ENCODE measurements at places on chromosomes 3 and 15. TPM values are rescaled to one million over a fixed set of nuclear protein-coding genes. Genes with fewer than 3 reads are reported as not detected.

GRCh38 chr3:130892759-130893375 lies 1.0 kb upstream of the ATP2C1 start:
- H3K36me3 ChIP-seq = no peaks in the 10 kb centered on the region
- H3K4me3 ChIP-seq = peak overlapping the region; percentile 91
- H3K4me1 ChIP-seq = peaks cover 17% of the 10 kb centered on the region
- H3K27ac ChIP-seq = peak overlapping the region; percentile 73

The CLRN1 gene
- total RNA-seq = not detected

The SLC28A1 gene
- not detected for total RNA-seq

GRCh38 chr15:63517202-63517601 lies 12.8 kb downstream of the USP3 start:
- DNase-seq = no peak
- H3K36me3 ChIP-seq = no peaks in the 10 kb centered on the region
- H3K27me3 ChIP-seq = no peaks in the 10 kb centered on the region

GRCh38 chr3:46921871-46922271 lies 44.4 kb downstream of the PTH1R start:
- DNase-seq = no peak
- no peaks in the 10 kb centered on the region for H3K27me3 ChIP-seq
- no peaks in the 10 kb centered on the region for H3K4me1 ChIP-seq
- H3K27ac ChIP-seq = no peak overlapping the region
- no peak overlapping the region for H3K4me3 ChIP-seq

GRCh38 chr3:101825904-101826445 lies 23.3 kb upstream of the NFKBIZ start:
- H3K4me1 ChIP-seq = peaks cover 12% of the 10 kb centered on the region
- H3K4me3 ChIP-seq = no peak overlapping the region
- H3K27ac ChIP-seq = no peak overlapping the region
- DNase-seq = no peak
- H3K36me3 ChIP-seq = no peaks in the 10 kb centered on the region
- H3K27me3 ChIP-seq = no peaks in the 10 kb centered on the region

DNA sequence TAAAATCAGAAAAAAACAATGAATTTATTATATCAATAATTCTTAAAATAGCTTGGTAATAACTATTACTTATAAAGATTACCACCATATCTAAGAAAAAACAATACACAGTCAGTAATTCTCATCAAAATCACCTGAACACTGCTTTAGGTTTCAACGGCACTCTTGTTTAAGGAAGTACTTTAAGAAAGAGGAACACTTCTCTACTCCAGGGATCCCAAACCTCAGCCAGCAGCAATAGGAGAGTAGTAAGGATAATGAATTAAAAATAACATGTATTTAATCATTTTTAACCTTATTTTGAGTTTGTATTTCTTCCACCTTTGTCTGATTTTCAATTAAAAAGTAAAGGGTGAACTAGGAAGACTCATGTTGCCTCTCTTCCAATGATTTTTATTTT lies 494.0 kb upstream of the NR2F2 start:
- no peaks in the 10 kb centered on the region for H3K36me3 ChIP-seq
- H3K4me3 ChIP-seq = no peak overlapping the region
- H3K27ac ChIP-seq = no peak overlapping the region
- no peak for DNase-seq

GRCh38 chr15:72135719-72136118 lies 17.5 kb downstream of the SENP8 start:
- no peaks in the 10 kb centered on the region for H3K36me3 ChIP-seq
- H3K4me3 ChIP-seq = no peak overlapping the region
- H3K27ac ChIP-seq = no peak overlapping the region
- H3K4me1 ChIP-seq = no peaks in the 10 kb centered on the region

DNA sequence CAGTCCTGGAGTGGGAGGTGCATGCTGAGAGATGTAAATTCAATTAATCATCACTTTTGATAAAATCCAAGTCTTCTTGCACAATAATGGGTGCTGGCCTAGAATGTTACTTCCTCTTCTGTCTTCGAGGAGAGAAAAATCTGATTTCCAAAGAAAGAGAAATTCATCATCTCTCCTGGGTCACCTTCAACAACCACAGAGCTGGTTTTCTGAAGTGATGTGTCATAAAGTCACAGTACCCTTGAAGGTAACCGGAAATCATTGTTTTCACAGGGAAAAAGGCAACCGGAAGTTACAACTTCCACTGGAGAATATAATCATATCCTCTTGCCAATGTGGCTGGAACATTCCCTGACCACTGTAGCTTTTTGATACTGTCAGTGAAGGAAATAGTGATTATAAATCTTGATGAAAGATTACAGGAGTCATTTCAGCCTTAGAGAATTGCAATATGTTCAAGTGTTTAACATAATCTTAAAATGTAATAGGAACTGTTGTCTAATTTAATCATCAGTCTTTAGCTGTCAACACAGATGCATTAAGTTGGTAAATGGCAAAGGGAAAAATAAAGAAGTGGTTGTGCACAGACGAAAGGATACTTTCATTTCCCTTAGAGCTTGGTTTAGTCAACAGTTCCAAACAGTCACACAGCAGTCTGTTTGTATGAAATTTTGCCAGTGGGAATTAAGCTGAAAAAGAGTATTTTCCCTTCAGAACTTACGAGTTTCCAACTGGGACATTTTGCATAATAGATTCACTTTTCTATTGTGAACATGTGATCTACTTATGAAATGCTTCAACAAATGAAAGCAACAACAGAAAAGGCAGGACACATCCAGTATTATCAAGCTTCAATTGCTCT lies 106.5 kb upstream of the SLC4A7 start:
- no peak overlapping the region for H3K4me3 ChIP-seq
- no peaks in the 10 kb centered on the region for H3K36me3 ChIP-seq
- H3K27ac ChIP-seq = no peak overlapping the region

The PTX3 gene
- 0.37 TPM for total RNA-seq

DNA sequence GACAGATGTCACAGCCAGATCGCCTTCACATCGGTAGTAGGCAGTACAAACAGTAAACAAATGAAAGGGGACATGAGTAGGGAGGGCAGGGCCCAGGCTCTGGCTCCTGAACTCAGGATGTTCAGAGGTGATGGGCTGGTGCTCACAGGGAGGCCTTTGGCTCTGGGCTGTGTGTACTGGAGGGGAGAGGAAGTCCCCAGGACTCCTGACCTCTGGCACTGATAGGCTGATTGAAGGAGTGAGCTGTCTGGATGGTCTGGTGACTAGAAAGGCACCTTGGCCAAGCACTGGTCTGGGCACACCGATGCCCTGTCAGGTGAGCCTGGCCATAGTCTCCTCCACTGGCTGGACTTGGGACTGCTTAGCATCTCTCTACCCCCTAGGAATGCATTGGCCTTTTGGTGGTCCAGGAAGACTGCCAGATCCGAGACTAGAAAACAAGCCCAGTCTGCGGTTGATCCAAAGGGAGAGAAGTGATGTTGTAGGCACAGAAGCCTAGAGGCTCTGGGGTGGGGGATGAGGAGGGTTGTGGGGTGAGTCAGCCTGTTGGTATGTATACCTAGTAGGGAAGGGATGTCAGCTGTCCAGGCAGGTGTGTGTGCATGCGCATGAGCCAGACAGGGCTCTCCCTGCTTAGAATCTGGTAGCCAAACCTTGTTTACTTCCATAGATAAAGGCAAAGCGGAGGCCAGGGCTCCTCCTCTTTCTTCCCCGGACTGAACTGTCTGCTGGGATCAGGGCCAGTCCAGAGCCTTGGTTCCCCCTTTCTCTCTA lies 1.9 kb downstream of the SPINT1 start:
- peaks cover 5% of the 10 kb centered on the region for H3K36me3 ChIP-seq
- DNase-seq = no peak
- H3K4me1 ChIP-seq = peaks cover 34% of the 10 kb centered on the region

DNA sequence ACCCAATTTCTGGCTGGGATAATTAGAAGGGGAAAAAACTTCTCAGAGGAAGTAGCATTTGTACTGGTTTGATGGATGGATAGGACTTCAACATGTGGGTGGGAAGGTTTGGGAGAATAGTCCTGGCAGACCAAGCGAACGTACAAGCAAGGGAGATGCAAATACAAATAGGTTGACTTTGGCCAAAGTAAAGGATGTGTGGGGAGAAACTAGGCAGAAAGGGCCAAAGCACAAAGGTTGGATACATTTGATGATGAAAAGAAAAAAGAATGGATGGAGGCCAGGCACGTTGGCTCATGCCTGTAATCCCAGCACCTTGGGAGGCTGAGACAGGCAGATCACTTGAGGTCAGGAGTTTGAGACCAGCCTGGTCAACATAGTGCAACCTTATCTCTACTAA lies 63.4 kb downstream of the ERC2 start:
- H3K4me3 ChIP-seq = no peak overlapping the region
- no peak overlapping the region for H3K27ac ChIP-seq
- H3K36me3 ChIP-seq = no peaks in the 10 kb centered on the region
- no peak for DNase-seq
- no peaks in the 10 kb centered on the region for H3K4me1 ChIP-seq

GRCh38 chr15:38072348-38073177 lies 138.1 kb downstream of the TMCO5A start:
- H3K4me3 ChIP-seq = peak overlapping the region; percentile 52
- no peaks in the 10 kb centered on the region for H3K36me3 ChIP-seq
- peak; percentile 76 for DNase-seq

- no peaks in the 10 kb centered on the region for H3K27me3 ChIP-seq
- H3K4me3 ChIP-seq = no peak overlapping the region
- no peaks in the 10 kb centered on the region for H3K36me3 ChIP-seq
- H3K4me1 ChIP-seq = no peaks in the 10 kb centered on the region
- H3K27ac ChIP-seq = no peak overlapping the region
- DNase-seq = no peak
Observed at GRCh38 chr3:16137977-16138376, 36.5 kb upstream of the GALNT15 start.

The UBE2Q2 gene
- 12.3 TPM for total RNA-seq

The PARP9 gene
- 9.5 TPM for total RNA-seq

DNA sequence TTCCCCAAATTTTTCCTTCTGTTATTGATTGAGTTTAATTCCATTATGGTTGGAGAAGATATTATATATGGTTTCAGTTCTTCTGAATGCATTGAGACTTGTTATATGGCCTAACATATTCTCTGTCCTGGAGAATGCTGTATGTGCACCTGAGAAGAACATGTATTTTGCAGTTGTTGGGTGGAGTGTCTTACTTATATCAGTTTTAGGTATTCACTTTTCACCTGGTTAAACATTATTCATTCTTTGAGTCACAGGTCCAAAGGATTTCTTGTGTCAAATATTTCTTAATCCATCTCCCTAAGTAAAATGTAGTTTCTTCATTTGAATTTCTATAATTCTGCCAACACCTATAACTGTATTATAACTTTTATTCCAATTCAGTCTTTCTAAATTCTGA lies 17.8 kb downstream of the ACKR2 start:
- no peaks in the 10 kb centered on the region for H3K36me3 ChIP-seq
- no peak for DNase-seq
- H3K27me3 ChIP-seq = no peaks in the 10 kb centered on the region
- H3K4me3 ChIP-seq = no peak overlapping the region
- H3K27ac ChIP-seq = no peak overlapping the region

The LSAMP gene
- 0.25 TPM for total RNA-seq

DNA sequence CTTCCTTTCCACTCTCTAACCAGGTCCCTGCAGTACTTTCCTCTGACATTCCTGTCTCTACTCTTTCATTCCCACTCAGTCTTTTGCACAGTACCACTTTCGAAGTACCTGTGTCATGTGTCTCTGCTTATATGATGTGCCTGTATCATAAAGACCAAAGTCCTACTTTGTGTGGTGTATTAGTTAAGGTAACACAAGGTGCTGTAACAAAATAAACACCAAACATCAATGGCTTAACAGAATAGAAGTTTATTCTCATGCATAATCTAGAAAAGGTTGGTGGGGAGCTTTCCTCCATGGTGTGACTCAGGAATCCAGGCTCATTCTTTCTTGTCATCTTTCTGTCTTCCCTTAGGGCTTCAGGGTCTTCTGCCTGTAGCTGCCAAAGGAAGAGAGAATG lies 3.3 kb downstream of the TMED3 start:
- no peak for DNase-seq
- H3K36me3 ChIP-seq = peaks cover 56% of the 10 kb centered on the region
- H3K27me3 ChIP-seq = no peaks in the 10 kb centered on the region
- H3K4me3 ChIP-seq = no peak overlapping the region
- no peak overlapping the region for H3K27ac ChIP-seq

The SPATA12 gene
- 0.22 TPM for total RNA-seq

GRCh38 chr15:27646531-27646930 lies 452.6 kb downstream of the OCA2 start:
- no peak overlapping the region for H3K27ac ChIP-seq
- H3K4me3 ChIP-seq = no peak overlapping the region
- H3K4me1 ChIP-seq = no peaks in the 10 kb centered on the region
- DNase-seq = no peak
- H3K36me3 ChIP-seq = no peaks in the 10 kb centered on the region

The CCK gene
- total RNA-seq = 0.32 TPM

The CNBP gene
- 353 TPM for total RNA-seq

DNA sequence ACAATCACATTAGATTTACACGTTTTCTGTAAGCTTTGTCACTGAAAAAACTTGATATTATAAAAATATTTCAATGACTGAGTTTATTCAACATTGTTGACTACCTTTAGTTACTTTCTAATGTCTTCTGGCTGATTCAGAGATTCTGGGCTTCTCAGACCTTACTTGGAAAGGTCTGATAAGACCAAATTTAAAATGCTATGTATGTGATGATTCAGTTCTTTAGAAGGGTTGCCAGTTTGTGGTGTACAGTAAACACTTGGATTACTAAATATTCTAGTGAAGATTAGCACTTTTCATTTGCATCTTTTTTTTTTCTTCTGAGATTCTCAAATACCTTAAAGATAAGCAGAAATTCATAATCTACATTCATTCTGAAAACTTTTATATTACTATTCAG lies 49.8 kb downstream of the SGO1 start:
- no peaks in the 10 kb centered on the region for H3K27me3 ChIP-seq
- H3K27ac ChIP-seq = no peak overlapping the region
- H3K36me3 ChIP-seq = no peaks in the 10 kb centered on the region
- no peaks in the 10 kb centered on the region for H3K4me1 ChIP-seq
- no peak for DNase-seq
- no peak overlapping the region for H3K4me3 ChIP-seq

The CLDN18 gene
- 0.17 TPM for total RNA-seq

DNA sequence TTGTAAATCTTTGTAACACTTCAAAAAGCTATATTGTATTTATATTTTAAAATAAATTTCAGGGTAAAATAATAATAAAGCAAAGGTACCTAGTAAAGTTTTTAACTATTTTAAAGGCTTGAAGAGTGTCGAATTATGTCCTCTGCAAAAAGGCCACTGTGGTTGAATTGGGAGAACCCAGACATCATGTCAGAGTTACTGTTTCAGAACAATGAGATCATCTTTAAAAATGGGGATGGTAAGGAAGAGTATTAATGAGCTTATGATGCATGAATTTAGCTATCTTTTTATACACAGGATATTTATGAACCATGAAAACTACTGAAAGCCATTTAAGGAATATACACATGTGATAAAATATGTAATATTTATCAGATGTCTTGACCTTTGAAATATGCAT lies 26.3 kb downstream of the KCNMB3 start:
- no peaks in the 10 kb centered on the region for H3K27me3 ChIP-seq
- H3K4me1 ChIP-seq = peaks cover 8% of the 10 kb centered on the region
- DNase-seq = no peak
- no peak overlapping the region for H3K27ac ChIP-seq
- no peaks in the 10 kb centered on the region for H3K36me3 ChIP-seq
- no peak overlapping the region for H3K4me3 ChIP-seq

GRCh38 chr3:44359146-44359751 lies 20.7 kb downstream of the TCAIM start:
- H3K36me3 ChIP-seq = no peaks in the 10 kb centered on the region
- no peak overlapping the region for H3K4me3 ChIP-seq
- no peaks in the 10 kb centered on the region for H3K27me3 ChIP-seq
- H3K27ac ChIP-seq = no peak overlapping the region
- DNase-seq = no peak
- no peaks in the 10 kb centered on the region for H3K4me1 ChIP-seq

- H3K4me1 ChIP-seq = peaks cover 11% of the 10 kb centered on the region
- H3K4me3 ChIP-seq = peak overlapping the region; percentile 68
- peaks cover 3% of the 10 kb centered on the region for H3K36me3 ChIP-seq
- DNase-seq = peak; percentile 67
Observed at GRCh38 chr3:123586131-123586530, 1.3 kb upstream of the HACD2 start.

The UPK1B gene
- not detected for total RNA-seq
